Activated naive CD8-positive, alpha-beta T cell treated with anti-CD3 and anti-CD28 coated beads, Interleukin-2, amount 10 ng/mL, durations not matched to agents 7 days and 5 days (primary cell): ENCODE measurements at places on chromosomes 3 and 15. TPM values are rescaled to one million over a fixed set of nuclear protein-coding genes. Genes with fewer than 3 reads are reported as not detected.

Gene THOC7
- 77.4 TPM for total RNA-seq

Gene GPD1L
- 27.8 TPM for total RNA-seq

Gene TAGLN3
- total RNA-seq, result not detected

DNA sequence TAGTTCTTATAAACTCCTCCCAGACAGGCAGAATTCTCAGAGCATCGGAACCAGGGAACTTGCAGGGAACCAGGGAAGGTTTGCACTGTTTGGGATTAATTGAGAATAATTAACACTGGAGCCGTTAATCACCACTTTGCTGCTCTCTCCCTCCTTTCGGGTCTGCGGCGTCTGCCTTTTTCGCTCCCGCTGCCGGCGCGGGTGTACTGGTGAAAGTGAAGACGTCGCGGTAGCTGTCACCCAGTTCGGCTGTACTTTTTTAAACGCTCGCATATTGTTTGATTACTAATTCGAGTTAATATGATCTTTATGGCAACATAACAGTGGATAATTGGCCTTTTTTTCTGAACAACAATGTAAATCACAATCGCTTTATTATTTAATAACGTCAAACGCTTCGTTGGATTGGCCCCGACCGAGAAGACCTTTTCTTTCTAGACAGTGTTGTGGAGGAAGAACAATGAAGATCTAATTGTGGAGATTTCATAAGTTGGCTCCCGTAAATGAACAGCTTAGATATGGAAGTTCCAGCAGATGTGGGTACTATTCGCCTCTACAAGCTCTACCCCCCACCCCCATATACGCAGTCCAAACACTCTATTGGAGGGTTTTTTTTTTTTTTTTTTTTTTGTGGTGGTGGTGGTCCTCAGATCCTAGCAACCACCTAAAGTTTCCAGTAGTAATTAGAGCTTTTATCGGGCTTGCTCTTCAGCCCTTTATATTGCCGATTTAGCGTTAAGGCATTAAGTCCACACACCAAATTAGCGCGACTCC lies 12.7 kb downstream of the SOX2 start:
- H3K4me1 ChIP-seq, result peaks cover 13% of the 10 kb centered on the region
- peaks cover 6% of the 10 kb centered on the region for H3K36me3 ChIP-seq
- DNase-seq, result peak; percentile 35
- peak overlapping the region; percentile 58 for H3K27ac ChIP-seq

- H3K27me3 ChIP-seq, result peaks cover 2% of the 10 kb centered on the region
- no peaks in the 10 kb centered on the region for H3K36me3 ChIP-seq
- no peaks in the 10 kb centered on the region for H3K4me1 ChIP-seq
- DNase-seq, result no peak
Observed at GRCh38 chr3:16067837-16068471, 106.5 kb upstream of the GALNT15 start.

- H3K27me3 ChIP-seq, result peaks cover 4% of the 10 kb centered on the region
- DNase-seq, result no peak
- H3K4me3 ChIP-seq, result no peak overlapping the region
- H3K36me3 ChIP-seq, result peaks cover 2% of the 10 kb centered on the region
- H3K27ac ChIP-seq, result no peak overlapping the region
Observed at GRCh38 chr3:58049143-58049785, 41.0 kb downstream of the FLNB start.

DNA sequence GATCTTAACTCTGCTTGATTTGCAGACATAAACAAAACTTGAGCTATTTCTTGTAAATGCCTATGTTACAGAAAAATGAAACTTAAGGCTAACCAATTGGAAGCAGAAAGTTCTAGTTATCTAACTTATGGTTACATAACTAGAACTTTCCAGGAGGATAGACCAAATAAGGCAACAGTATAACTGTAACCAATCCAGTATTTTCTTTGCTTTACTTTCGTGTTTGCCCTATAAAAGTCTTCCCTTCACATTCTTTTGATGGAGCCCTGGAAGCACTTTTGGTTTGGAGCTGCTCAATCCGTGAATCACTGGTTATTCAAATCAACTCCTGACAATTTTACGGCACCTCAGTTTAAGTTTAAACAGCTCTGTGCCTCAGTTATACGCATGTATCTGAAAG lies 164.6 kb downstream of the SUCLG2 start:
- no peak overlapping the region for H3K27ac ChIP-seq
- no peak overlapping the region for H3K4me3 ChIP-seq
- DNase-seq, result no peak
- no peaks in the 10 kb centered on the region for H3K27me3 ChIP-seq
- peaks cover 47% of the 10 kb centered on the region for H3K36me3 ChIP-seq
- H3K4me1 ChIP-seq, result peaks cover 2% of the 10 kb centered on the region

DNA sequence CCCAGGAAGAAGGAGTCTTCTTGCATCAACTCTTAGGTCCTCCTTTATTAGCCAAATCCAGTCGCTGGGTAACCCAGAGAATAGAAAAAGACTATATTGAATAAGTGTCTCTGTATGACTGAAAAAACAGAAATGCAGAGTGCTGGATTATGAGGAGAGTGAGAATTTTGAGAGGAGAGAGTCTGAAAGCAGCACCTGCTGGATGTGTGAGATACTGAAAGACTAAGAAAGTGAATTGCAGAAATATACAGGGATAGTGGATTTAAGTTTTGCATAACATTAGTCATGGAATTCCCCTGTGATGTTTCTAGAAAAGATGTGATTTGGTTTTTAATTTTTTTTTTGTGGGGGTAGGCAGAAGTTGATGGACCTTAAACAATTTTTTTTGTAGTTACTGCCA lies 296.5 kb downstream of the MECOM start:
- H3K27me3 ChIP-seq, result peaks cover 6% of the 10 kb centered on the region
- no peak overlapping the region for H3K27ac ChIP-seq
- no peaks in the 10 kb centered on the region for H3K4me1 ChIP-seq
- no peak for DNase-seq
